ENCODE measurements at places on chromosomes 6 and 20. TPM values are rescaled to one million over a fixed set of nuclear protein-coding genes. Genes with fewer than 3 reads are reported as not detected.

- no peaks in the 10 kb centered on the region for H3K27me3 ChIP-seq
- no peaks in the 10 kb centered on the region for H3K4me1 ChIP-seq
- no peak overlapping the region for H3K4me3 ChIP-seq
- no peaks in the 10 kb centered on the region for H3K36me3 ChIP-seq
- DNase-seq: no peak
Observed at GRCh38 chr20:58971429-58971828, 9.6 kb upstream of the NELFCD start.

DNA sequence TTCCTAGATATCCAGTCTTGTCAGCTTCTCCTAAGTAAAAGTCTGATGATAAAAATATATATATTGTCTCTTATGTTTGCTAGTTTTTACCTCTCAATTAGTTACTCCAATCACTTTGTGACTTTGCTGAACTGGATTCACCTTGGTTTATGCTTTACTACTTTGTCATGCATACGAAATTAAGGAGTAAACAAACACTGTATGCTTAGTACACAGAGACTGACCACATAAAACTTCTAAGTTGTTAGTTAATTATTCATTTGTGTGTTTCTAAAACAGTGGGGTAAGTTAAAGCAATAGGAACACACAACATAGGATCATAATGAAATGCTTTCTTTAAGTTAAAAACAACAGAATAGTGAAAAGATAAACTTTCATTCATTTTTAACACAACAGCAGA is 877.3 kb upstream of the MAP3K7 start:
- no peak overlapping the region for H3K27ac ChIP-seq
- H3K27me3 ChIP-seq: no peaks in the 10 kb centered on the region
- H3K4me3 ChIP-seq: no peak overlapping the region
- no peaks in the 10 kb centered on the region for H3K4me1 ChIP-seq
- no peaks in the 10 kb centered on the region for H3K36me3 ChIP-seq

DNA sequence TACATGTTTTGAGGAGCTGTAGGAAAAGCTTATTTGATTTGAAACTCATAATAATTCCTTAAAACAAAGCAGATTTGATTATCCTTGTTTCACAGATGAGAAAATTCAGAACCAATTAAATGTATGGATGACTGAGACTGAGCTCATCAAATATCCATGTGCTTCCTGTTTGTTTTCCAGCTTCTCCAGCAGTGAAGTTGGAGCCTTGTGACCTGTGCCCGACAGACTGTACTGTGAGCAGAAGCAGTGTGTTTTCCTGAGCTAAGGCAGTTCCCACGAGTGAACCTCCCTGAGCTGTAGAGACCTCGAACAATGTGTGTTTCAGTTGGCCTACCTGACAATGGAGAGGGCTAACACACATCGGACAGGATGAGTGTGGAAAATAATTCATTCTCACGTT is 599.5 kb upstream of the NRSN1 start:
- H3K27me3 ChIP-seq: no peaks in the 10 kb centered on the region
- no peak for DNase-seq
- no peaks in the 10 kb centered on the region for H3K4me1 ChIP-seq
- no peaks in the 10 kb centered on the region for H3K36me3 ChIP-seq
- H3K27ac ChIP-seq: no peak overlapping the region
- no peak overlapping the region for H3K4me3 ChIP-seq

DNA sequence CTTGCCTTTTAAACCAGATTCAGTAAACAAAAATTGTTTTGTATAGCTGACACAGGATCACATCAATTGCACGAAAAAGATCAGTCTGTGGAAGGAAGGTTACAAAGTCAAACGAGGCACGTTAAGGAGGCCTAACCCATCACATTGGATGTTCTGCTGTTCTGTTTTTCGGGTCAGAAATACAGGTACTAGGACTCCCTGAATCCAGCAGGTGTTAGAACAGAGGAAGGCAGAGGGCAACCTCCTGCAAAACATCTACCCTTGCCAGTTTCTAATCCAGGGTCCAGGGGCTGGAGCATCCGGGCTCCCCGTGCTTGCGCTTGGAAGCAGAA is 64.6 kb downstream of the PLG start:
- no peaks in the 10 kb centered on the region for H3K36me3 ChIP-seq
- H3K27ac ChIP-seq: no peak overlapping the region
- no peaks in the 10 kb centered on the region for H3K27me3 ChIP-seq
- DNase-seq: no peak

Gene HS3ST5
- total RNA-seq: 1.1 TPM

Gene WFDC10B
- not detected for total RNA-seq

Gene APOM
- 10.4 TPM for total RNA-seq

- no peak for DNase-seq
- H3K27me3 ChIP-seq: no peaks in the 10 kb centered on the region
- H3K27ac ChIP-seq: no peak overlapping the region
- H3K36me3 ChIP-seq: no peaks in the 10 kb centered on the region
Observed at GRCh38 chr20:41645372-41645771, 27.2 kb upstream of the CHD6 start.

DNA sequence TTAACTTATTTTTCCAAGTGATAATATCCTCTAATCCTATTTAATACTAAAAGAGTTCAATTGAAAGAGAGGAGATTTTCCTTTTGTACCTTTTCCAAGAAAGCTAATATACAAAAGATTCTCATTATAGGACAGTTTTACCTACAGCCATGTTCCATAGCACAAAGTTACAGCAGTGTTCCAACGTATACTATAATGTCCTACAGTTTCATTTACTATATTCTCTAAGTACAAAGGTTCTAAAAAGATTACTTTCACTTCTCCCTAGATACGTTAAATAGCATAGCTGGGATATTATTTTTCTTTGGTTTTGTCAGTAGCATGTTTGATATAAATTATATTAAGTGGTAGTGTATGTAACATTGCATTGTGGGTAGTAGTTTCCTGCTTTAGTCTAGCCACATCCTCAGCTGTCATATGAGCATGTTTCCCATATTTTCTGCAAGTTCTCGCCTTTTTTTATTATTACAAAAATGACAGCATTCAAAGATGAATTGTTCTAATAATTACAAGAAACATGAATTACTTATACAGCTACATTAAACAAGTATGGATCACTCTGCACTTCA is 4.4 kb upstream of the RUNX2 start:
- H3K27ac ChIP-seq: no peak overlapping the region
- no peak overlapping the region for H3K4me3 ChIP-seq
- DNase-seq: no peak
- no peaks in the 10 kb centered on the region for H3K36me3 ChIP-seq

Gene AGER
- 5.9 TPM for total RNA-seq

Gene MMP24
- total RNA-seq: 0.76 TPM
